ENCODE measurements at places on chromosomes 7 and 10.

DNA sequence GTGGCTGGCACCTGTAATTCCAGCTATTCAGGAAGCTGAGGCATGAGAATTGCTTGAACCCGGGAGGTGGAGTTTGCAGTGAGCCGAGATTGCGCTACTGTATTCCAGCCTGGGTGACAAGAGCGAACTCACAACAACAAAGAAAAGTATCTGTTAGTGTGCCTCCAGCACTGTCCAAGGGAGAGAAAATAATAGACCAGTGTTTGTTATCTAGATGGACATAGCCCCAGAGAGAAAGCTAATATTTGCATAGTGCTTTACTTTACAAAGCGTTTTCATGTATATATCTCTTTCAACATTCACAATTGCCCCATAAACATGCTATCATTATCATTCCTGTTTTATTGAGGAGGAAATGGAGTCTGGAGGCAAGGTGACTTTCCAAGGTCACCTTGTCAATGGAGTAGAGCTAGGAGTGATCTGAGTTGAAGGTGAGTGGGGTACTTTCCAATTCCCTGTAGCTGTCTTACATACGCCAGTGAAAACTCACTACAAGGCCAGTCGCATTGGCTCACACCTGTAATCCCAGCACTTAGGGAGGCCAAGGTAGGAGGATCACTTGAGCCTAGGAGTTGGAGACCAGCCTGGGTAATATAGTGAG is 49.7 kb upstream of the KIF5B start:
- no peak for DNase-seq

GRCh38 chr7:143355450-143356385 is 6.8 kb downstream of the FAM131B start:
- no peak for DNase-seq

GRCh38 chr10:111887266-111887665 is 296.3 kb downstream of the GPAM start:
- DNase-seq, result no peak

GRCh38 chr10:16857419-16857818 is 40.2 kb upstream of the RSU1 start:
- DNase-seq, result no peak

- no peak for DNase-seq
These were observed 382.5 kb upstream of the KIAA1217 start for GRCh38 chr10:23826421-23826820.

- DNase-seq, result no peak
These were observed 2.6 kb downstream of the BZW2 start for GRCh38 chr7:16648551-16648950.

GRCh38 chr10:178208-178607 is 43.0 kb downstream of the ZMYND11 start:
- DNase-seq, result no peak

GRCh38 chr7:154699417-154699816 is 303.5 kb downstream of the PAXIP1 start:
- no peak for DNase-seq

All from pancreas (tissue), 10 donors.